ENCODE measurements at places on chromosomes 4 and X.

DNA sequence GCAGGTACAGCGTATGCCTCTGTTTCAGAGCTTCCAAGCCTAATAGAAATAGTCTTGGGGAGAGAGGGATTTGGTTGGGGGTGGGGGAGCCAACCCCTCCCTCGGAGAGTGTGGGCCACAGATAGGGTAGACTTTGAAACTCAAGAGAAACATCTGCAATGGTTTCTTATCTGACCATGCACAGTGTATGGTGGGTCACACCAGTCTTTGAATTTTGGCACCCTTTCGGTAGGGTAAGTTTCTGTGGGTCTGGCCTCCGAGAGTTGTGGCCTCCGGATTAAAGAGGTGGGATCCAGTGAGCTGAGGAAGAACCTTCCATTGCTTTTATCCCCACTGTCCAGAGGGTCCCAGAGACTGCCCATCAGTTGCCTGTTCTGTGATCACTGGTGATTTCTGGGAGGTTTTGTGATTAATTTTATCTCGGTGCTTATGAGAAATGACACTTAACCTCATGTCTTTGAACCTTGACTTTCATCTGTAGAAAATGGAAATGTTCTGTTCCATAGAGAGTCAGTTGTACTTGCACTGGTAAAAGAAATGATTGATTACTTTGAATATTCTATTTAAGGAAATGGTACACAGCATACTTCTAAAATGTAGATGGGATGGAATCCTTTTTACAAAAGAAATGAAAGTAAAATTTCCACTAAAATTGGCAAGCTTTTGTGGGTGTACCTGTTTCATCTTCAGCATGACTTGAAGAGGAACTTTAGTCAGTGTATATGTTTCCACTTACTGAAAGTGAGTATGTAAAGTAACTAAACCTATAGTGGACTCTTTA, 62.7 kb downstream of the TMEM131L start:
- no peak for DNase-seq

- DNase-seq = no peak
Measured at GRCh38 chr4:131388277-131388676, 1760.8 kb upstream of the PCDH10 start.

- DNase-seq = peak; percentile 44
Measured at GRCh38 chr4:150828159-150828558, 186.9 kb downstream of the LRBA start.

- no peak for DNase-seq
Measured at GRCh38 chr4:44221407-44221806, 227.2 kb downstream of the KCTD8 start.

DNA sequence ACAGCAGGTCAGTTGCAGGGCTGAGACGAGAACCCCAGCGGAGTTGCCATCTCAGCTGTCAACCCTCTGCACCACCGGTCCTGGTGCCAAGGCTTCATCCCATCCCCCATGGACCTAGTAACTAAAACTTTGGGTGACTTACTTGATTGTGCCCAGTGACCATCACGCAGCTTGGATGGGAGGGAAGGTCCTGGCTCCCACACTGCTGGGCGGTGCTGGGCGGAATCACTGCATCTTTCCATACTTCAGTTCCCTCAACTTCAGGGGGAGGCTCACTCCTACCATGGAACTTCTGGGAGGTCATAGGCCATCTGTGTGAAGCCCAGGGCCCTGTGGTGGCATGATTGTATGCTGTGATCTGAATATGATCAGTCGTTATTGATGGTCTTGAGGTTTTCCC, 26.2 kb upstream of the JAKMIP1 start:
- no peak for DNase-seq

- no peak for DNase-seq
Measured at GRCh38 chrX:100830547-100830946, 10.4 kb downstream of the CSTF2 start.

- DNase-seq = no peak
Measured at GRCh38 chrX:2960861-2961515, 31.8 kb upstream of the ARSD start.

GRCh38 chr4:3317011-3317655, 24.3 kb downstream of the RGS12 start:
- DNase-seq = no peak

DNA sequence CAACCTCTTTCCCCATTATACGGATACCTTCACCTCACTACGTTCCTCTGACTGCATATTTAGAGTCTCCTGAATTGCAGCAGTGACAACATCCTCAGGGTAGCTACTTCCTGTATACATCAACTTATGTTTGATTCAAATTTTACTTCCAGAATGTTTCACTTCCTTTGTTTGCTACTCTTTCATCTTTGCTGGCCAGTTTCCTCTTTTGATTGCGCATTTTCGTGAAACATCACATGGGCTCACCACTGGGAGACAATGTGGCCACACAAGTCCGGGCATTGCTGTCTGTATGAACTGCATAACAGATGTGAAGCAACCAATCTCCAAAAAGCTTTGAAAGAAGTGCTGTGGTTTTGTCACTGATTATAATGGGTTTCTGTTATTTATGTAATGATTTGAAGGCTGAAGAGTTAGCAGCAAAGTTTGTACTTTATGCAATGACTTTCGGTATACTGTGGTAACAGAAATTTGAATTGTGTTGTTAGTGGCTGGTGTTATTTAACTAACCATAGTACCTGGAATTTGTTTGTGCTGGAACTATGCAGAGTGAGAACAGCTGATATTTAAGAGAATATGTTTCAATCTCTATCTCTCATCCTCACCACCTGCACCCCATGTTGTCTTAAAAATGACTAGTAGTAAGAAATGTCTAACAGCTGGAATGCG, 7.4 kb downstream of the SNCA start:
- DNase-seq = peak; percentile 84

DNA sequence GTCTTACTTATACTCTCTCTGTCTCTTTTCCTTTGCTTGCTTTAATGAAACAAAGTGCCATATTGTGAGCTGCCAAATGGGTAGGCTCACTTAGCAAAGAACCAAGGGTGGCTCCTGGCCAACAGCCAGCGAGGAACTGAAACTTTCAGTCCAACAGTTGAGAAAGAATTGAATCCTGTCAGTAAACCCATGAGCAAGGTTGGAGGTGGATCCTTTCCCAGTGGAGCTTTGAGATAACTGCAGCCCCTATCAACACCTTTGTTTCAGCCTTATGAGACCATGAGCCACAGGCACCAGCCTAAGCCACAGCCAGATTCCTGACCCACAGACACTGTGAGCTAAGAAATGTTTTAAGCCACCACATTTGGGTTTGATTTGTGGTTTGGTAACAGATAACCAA, 362.2 kb downstream of the PDGFC start:
- DNase-seq = peak; percentile 22

DNA sequence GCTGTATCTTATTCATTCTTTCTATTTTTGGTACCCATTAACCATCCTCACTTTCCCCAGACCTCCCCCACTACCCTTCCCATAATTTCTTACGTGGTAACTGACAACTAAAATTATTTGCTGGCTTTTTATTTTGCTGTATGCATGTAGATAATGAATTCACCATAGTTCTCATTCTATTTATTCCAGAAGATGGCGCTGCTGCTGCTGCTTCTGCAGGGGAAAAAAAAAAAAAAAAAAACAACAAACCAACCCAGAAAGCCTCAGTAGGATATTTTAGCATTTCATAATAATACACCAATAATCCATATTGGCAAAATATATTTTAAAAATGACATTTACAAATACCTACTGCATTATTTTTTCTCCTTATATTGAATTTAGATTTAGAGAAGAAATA, 416.6 kb upstream of the MAGEB18 start:
- DNase-seq = peak; percentile 2

- peak; percentile 62 for DNase-seq
Measured at GRCh38 chr4:10063544-10064300, 42.4 kb upstream of the SLC2A9 start.

- DNase-seq = no peak
Measured at GRCh38 chrX:107632346-107632745, 4.0 kb downstream of the PRPS1 start.
